Keratinocyte (primary cell): ENCODE measurements at places on chromosomes 13 and 19. TPM values are rescaled to one million over a fixed set of nuclear protein-coding genes. Genes with fewer than 3 reads are reported as not detected.

PDCD5 gene
- 78.6 to 177 TPM (median 123 TPM) in 3 replicates for polyA plus RNA-seq

ZNF71 gene
- polyA plus RNA-seq: 4.8 to 7.6 TPM (median 5.6 TPM) in 3 replicates

LGALS14 gene
- polyA plus RNA-seq: not detected in 3 replicates

TMEM238 gene
- 0.23 to 0.31 TPM (median 0.24 TPM) in 3 replicates for polyA plus RNA-seq

CYP2F1 gene
- not detected in 3 replicates for polyA plus RNA-seq

HPN gene
- not detected in 3 replicates for polyA plus RNA-seq

CCNA1 gene
- polyA plus RNA-seq: 0.60 to 1.1 TPM (median 0.80 TPM) in 3 replicates

FUT1 gene
- 3.2 to 5.3 TPM (median 3.7 TPM) in 3 replicates for polyA plus RNA-seq

ZNF90 gene
- polyA plus RNA-seq: 2.8 to 5.8 TPM (median 3.3 TPM) in 3 replicates

CDC34 gene
- 47.5 to 72.0 TPM (median 48.6 TPM) in 3 replicates for polyA plus RNA-seq

N4BP2L1 gene
- 0.41 to 1.3 TPM (median 1.1 TPM) in 3 replicates for polyA plus RNA-seq

CBLC gene
- polyA plus RNA-seq: 27.8 to 58.6 TPM (median 30.1 TPM) in 3 replicates

HCN2 gene
- polyA plus RNA-seq: 0.13 to 0.56 TPM (median 0.26 TPM) in 3 replicates
